ENCODE measurements at places on chromosomes 3 and 15.
A peak's percentile ranks its signal among the peaks of the same experiment; 100 is the strongest.

DNA sequence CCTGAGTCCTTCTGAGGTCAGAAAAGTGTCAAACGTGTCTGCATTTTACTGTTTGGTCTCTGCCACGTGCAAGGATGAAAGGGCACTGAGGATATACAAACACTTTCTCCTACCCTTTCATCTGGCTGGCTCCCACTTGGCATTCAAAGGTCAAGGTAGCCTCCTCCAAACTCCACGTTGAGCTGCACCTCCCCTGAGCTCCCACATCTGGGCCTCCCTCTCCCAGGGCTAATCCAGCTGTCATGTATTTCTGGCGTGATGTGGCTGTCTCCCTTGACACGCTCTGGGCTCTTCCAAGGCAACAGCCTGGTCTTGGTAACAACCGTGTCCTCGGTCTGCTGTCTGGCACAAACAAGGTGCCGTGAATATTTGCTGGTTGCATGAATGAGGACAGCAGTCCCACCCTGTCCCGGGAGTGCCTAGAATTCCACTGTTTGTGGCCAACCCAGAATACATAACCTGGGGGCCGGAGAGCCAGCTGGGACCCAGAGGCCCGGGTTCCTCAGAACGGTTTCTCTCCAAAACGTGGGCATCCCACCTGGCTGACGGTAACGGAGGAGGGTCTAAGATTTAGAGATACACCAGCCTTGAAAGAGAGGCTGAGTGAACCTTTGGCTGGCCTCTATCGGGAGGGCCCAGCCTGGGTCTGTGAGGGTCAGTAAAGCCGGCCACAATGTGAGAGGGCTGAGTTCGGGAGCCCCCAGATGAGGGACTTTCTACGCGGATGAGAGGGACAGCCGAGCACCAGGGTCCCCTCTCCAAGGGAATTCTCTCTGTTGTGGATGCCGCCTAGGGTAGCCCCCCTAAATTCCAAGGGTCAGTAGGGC lies 767 bp downstream of the GLT8D1 start:
- DNase-seq = no peak

DNA sequence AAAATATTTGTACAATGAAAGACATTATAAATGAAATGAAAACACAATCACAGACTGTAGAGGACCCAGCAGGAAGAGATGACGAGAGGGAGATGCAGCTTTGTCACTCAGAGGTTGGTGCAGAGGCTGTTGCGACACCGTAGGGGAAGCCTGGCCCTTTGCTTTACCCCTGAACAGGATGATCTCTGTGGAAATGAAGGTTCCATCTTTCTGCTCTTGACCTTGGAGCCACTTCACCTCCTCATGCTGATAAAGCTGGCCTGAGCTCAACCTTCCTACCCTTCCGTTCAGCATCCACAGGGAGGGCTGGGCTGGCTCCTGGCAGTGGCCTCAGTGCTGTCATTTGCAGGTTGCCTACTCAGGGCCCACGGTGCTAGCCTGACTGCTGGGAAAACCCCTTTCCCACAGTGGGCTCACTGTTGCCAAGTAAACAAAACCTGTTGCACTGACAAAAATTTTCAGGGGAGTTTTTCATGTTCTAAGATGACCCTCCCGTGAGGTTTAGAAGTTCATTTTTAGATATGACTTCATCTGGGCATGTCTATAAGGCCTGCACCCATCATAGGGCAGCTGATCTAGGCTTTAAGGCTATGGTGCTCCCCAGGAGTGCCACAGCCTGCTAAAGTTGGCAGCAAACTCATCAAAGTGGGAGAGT lies 3.0 kb upstream of the CD80 start:
- DNase-seq = no peak

GRCh38 chr3:168336276-168336675 lies 240.6 kb upstream of the GOLIM4 start:
- DNase-seq = no peak

GRCh38 chr3:183317886-183318865 lies 65.1 kb downstream of the B3GNT5 start:
- no peak for DNase-seq

- peak; percentile 63 for DNase-seq
Measured at GRCh38 chr3:9864200-9864927, 15.7 kb downstream of the CIDEC start.
